Caki2 (cell line): ENCODE measurements at places on chromosomes 4 and X. TPM values are rescaled to one million over a fixed set of nuclear protein-coding genes. Genes with fewer than 3 reads are reported as not detected.

GRCh38 chrX:37776283-37776986 lies 3.4 kb upstream of the CYBB start:
- no peak for DNase-seq

The IL9R gene
- not detected in 2 replicates for total RNA-seq

The SHROOM2 gene
- 1.7 and 4.7 TPM in 2 replicates for total RNA-seq

- DNase-seq, result no peak
Observed at GRCh38 chr4:96827086-96827485, 987.2 kb downstream of the PDHA2 start.

The ASB11 gene
- total RNA-seq, result not detected in 2 replicates

DNA sequence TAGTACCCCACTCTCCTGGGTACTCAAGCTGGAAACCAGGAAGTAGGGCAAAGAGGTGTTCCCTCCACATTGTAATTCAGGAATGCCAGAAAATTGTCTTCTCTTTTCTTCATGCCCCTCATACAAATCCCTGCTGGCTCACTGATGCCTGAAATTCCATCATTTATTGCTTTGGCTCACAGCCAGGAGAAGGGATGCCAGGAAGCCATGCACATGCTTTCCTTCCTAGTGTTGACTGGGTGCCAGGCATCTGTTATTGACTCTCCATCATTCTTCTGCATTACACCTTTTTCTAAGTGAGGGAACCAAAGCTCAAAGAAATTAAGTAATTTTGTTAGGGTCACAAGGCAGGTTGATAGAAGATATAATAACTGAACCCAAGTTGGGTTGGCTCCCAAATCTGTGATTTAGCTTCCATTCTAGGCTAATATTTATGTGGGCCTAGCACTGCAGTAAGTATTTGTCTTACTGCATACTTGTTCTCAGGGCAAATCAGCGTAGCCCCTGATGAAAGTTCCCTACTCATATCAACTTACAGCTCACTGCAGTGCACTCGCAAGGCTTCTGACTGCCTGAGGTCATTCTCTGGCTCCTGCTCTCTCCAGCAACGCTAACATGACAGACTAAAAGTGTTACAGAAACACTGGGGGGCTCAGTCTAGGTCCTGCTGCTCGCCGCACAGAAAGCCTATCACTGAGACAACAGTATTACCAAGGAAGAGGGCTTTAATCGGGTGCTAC lies 89.0 kb downstream of the TRAPPC11 start:
- peak; percentile 82 for DNase-seq

- no peak for DNase-seq
Observed at GRCh38 chr4:170476351-170476750, 386.6 kb upstream of the AADAT start.

GRCh38 chrX:43467608-43468234 lies 188.4 kb upstream of the MAOA start:
- DNase-seq, result no peak

DNA sequence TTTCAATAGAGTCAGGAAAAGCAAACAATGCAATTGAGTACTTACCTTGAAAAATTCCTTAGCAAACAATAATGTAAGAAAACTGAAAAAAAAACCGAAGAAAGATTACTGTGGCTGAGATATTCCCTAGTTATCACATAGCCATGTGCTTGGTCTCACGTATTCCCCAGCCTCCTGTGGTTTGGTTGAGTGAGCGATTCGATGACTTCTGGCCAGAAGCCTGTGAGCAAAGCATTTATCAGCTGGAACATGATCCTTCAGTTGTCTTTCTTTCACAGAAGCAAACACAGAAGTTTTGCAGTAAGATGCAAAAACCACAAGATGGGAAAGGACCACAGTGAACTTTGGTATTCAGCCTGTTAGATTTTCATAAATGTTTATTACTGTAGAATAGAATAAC lies 1754.3 kb upstream of the AGA start:
- peak; percentile 21 for DNase-seq

DNA sequence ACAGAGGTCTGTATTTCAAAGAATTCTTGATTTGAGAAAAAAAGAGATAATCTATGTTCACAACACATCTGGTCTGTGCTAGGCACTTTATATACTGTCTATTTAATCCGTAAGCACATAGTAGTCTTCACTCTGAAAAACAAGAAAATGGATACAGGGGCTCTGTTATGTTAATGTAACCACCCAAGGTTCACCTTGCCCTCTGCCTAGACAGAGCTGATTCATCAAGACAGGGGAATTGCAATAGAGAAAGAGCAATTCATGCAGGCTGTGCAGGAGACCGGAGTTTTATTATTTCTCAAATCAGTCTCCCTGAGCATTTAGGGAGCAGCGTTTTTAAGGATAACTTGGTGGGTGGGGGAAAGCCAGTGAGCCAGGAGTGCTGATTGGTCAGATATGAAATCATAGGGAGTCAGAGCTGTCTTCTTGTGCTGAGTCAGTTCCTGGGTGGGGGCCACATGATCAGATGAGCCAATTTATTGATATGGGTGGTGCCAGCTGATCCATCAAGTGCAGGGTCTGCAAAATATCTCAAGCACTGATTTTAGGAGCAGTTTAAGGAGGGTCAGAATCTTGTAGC lies 92.9 kb upstream of the TNIP3 start:
- no peak for DNase-seq

GRCh38 chrX:80511969-80512760 lies 91.9 kb downstream of the TENT5D start:
- DNase-seq, result no peak

DNA sequence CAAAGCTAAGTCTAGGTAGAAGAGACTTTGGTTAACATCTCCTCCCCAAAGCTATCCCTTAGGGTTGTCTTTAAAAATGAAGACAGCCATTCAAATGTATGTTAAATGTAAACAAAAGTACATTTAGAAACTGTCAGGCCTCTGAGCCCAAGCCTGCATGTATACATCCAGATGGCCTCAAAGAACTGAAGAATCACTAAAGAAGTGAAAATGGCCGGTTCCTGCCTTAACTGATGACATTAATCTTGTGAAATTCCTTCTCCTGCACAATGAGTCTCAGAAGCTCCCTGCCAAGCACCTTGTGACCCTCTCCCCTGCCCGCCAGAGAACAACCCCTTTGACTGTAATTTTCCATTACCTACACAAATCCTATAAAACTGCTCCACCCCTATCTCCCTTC lies 377.9 kb downstream of the FAM133A start:
- DNase-seq, result no peak

DNA sequence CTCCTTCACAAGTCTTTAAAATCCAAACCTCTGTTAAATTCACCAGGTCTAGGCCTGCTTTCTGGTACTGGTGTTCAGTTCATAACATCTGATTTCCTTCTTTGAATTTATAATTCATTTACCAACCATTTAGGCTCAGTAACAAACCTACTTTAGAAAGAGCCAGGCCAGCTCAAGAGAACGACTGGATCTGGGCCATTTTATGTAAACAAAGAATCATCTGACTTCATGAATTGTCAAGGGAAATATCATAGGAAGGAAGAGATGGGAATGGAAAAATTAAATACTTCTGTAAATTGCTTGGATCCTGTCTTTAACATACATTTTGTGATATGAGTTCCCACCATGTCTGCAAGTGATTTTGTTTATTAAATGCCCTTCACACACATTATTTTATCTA lies 36.5 kb downstream of the DCHS2 start:
- no peak for DNase-seq

GRCh38 chr4:58368221-58368620 lies 1258.0 kb upstream of the IGFBP7 start:
- no peak for DNase-seq

The ODAPH gene
- 0.17 TPM in 1 of 2 replicates, not detected in the other for total RNA-seq

GRCh38 chr4:47654972-47655693 lies 170.1 kb downstream of the ATP10D start:
- DNase-seq, result no peak

GRCh38 chr4:73661646-73662119 lies 41.4 kb upstream of the RASSF6 start:
- peak; percentile 64 for DNase-seq

The MAGEA2B gene
- total RNA-seq, result not detected in 2 replicates

GRCh38 chr4:26891054-26891453 lies 30.4 kb downstream of the STIM2 start:
- no peak for DNase-seq

The XAGE1A gene
- not detected in 2 replicates for total RNA-seq

GRCh38 chr4:108685036-108685686 lies 34.8 kb downstream of the OSTC start:
- DNase-seq, result peak; percentile 27

The RBMX gene
- 364 and 438 TPM in 2 replicates for total RNA-seq

DNA sequence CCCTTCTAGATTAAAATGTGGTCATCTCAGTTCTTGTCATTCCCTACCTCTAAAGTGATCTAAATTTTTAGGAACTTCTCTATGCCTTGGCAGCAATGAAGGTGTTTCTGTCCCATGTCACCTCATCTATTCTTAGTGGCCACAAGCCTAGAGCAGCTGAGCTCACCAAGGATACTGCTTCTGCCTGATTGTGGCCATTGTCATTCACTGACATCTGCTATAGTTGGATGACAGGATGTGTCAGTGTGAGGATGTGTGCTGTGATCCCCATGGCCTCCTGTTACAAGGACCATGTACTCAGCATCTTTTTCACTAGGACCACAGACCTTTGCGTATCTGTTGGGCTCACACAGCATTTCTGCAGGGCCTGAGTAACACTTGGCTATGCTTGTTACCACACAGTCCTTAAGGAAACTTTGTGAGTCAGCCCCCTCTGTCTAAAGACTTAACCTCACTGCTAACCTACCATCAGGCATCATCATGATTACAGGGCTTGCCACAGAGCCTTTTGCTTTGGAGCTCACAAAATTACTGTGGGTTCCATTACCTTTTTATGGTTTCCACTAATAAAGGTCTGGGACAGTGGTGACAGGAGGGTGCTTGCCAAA lies 421.0 kb downstream of the ADAM29 start:
- no peak for DNase-seq

- DNase-seq, result no peak
Observed at GRCh38 chr4:41579043-41579442, 41.1 kb downstream of the LIMCH1 start.

GRCh38 chr4:184727430-184727829 lies 6.5 kb downstream of the CENPU start:
- no peak for DNase-seq

DNA sequence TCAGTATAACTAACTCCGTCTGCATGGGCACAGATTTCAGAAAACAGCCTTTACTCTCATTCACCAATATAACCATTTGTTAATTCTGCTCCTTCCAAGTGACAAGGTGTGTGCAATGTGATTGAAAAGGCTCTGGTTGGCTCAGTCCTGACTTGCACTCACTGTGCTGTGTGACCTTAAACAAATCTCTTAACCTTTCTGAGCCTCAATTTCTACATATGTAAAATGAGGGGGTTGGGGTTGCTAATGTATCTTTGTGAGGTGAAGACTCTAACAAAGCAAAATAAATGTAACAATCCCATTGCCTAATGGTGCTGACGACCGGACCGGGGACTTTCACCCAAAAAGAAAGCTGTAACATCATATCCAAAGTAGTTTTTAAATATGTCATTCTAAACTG lies 112.5 kb upstream of the GPC4 start:
- no peak for DNase-seq

DNA sequence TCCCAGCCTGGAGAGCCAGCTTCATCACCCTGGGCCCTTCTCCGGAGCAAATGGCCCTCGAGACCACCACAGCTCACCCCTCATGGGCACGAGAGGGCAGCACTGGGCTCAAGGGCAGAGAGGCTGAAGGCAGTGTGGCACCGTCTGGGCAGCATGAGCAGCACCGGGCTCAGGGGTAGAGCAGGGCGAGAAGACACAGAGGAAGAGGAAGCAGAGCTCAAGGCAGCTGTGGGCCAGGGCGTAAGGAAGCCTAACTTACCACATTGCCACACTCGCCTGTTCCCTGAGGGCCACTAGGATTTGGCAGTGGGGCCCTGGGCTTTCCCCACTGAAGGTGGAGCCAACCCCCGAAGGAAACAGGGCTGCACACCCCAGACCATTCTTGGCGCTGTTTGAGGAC lies 15.5 kb downstream of the ZNF185 start:
- no peak for DNase-seq

The LNX1 gene
- total RNA-seq, result 3.7 and 13.2 TPM in 2 replicates
